Myometrial cell (primary cell): ENCODE measurements at places on chromosomes 5 and 9. TPM values are rescaled to one million over a fixed set of nuclear protein-coding genes. Genes with fewer than 3 reads are reported as not detected.

Gene GRM6
- not detected in 2 replicates for total RNA-seq

Gene GFI1B
- total RNA-seq = not detected in 2 replicates

Gene ARHGAP26
- 0.29 and 1.9 TPM in 2 replicates for total RNA-seq

Gene PCDHB10
- total RNA-seq = 0.58 TPM in 1 of 2 replicates, not detected in the other
